Activated CD4-positive, alpha-beta T cell treated with anti-CD3 and anti-CD28 coated beads, Interleukin-2, amount 50 U/mL, for 24 hours (primary cell): ENCODE measurements at places on chromosomes 1 and 21.
A peak's percentile ranks its signal among the peaks of the same experiment; 100 is the strongest.

DNA sequence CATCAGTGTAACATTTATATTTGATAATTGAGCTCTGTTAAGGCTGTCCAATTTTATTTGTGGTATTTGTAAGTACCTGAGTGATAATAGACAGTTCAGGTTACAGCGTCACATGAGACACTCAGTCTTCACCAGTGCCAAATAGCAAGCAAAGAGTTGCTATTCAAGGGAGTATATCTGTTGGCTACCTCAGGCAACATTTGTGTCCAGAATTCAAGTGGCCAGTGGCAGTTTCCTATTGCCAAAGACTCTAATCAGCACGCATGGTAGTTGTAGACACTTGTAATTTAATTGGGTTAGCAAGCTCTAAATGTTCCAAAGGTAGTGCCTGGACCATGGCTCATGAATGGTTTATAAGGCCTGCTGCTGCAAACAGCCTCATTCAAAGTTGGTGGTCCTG is 1524.3 kb upstream of the B3GALT2 start:
- DNase-seq = no peak

GRCh38 chr1:241715956-241716355 is 63.9 kb downstream of the WDR64 start:
- no peak for DNase-seq

DNA sequence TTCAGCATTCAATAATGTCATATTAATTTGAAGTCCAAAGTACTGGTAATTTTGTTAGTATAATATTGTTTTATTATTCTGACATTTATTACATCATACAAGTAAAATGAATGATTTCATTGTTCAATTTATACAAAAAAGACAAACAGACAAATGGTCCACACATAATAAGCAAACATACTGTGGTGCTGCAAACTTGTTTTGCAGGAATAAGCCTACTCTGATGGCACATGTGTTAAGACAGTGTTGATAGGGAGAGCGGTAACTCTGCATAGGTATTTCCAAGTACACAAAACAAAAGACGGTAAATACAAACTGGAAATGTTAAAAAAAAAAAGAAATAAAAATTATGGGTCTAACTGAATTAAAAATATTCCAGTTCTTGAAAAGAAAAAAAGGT is 59.7 kb upstream of the DPYD start:
- no peak for DNase-seq

GRCh38 chr1:180560868-180561600 is 2.3 kb downstream of the OVAAL start:
- DNase-seq = no peak

- no peak for DNase-seq
Measured at GRCh38 chr21:21897275-21897883, 899.2 kb downstream of the NCAM2 start.

GRCh38 chr21:27372381-27372780 is 405.5 kb upstream of the ADAMTS5 start:
- no peak for DNase-seq

DNA sequence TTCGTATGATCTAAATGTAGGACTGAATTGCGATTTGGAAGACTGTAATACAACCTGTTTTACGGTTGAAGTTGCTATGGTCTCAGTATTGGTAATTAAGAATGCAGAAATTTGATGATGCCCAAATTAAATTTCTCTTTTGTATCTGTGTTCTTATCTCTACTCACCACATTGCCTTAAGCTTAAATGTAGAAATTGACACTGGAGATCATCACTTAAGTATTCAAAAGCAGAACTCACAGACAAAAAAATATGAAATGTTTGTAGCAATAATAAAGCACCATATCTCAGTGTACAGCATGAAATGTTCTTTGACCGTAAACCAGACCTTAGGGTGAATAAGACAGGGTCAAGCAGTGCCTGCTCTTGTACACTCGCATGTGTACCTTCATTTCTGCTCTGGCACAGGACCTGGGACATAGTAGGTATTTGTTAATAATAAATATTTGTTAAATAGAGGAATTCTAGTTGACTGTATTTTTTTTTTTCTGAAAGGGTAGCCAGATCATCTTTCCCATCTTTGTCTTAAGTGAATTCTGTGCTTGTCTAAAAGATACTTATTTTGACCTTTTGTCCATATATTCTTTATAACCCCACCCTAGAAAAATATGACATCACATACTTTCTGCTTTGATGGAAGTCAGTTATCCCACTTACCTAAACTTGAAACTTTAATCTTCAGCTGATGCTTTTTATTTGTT is 1.5 kb downstream of the CDC7 start:
- DNase-seq = no peak

DNA sequence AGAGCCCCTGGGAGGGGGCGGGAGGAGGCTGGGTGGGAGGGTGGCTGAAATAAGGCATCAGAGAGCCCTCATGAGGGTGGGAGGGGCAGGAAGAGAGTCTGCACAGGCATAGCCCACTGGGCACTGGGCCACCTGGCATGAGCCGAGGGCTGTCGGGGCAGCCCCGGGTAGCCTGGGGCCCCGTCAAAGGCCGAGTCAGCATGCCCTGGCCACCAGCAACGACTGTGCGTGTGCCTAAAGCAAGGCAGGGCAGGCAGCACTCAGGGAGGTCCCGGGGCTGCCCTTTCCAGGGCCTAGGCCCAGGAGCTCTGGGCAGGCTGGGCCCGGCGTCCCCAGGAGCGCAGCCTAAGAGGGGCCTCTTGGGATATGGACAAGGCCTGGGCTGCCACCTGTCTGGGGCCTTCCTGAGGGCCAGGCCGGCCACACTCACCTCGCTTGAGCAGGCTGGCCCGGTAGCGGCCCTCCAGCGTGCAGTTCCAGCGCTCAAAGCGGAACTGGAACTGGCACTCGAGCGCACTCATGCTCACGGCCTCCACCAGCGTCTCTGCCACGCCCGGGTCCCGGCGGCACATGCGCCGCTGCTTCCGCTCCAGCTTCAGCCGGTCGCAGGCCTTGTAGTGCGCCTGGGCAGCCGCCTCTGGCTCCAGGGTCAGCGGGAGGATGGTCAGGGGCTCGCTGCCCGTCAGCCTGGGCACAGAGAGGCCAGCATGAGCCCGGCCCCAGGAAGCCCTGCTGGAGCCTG is 22.7 kb downstream of the WNT9A start:
- no peak for DNase-seq

GRCh38 chr1:104195395-104195794 is 445.7 kb downstream of the AMY1C start:
- DNase-seq = no peak

GRCh38 chr1:240190881-240191401 is 99.3 kb downstream of the FMN2 start:
- no peak for DNase-seq

GRCh38 chr1:114718661-114719423 is 2.3 kb upstream of the NRAS start:
- DNase-seq = peak; percentile 18

- no peak for DNase-seq
Measured at GRCh38 chr1:94622757-94623156, 81.2 kb upstream of the F3 start.

DNA sequence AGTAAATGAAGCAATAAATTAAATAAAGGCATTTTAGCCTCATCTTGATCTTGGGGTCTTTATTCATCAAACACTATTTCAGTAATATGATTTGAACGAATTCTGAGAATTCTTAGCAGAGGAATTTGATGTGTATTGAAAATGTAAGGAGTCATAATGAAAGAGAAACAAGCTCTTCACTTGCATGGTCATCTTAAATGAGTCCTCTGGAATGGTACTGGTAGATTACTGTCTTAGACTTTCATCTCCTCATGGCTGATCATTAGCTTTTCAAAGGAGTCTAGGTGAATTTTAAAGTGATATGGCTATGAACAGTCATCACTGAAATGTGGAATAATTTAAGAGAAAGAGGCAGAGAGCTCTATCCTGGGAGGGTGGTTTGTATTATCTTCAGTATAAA is 30.0 kb downstream of the PRRC2C start:
- no peak for DNase-seq

DNA sequence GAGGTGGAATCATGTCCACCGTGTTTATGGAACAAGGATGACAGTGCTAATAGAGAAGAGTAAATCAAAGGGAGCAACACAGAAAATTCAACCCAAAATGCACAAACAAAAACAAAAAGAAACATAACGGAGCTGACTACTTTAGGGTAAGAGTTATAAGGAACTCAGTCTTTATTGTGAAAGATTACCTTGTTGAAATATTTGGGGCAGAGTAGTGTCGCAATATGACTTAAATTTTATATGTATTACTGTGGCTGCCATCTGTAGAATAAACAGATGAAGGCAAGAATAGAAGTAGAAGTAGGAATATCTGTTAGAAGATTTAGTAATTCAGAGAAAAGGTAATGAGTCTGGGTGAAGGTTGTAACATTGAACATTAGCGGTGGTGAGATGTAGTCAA is 913.9 kb downstream of the BRINP3 start:
- DNase-seq = no peak

DNA sequence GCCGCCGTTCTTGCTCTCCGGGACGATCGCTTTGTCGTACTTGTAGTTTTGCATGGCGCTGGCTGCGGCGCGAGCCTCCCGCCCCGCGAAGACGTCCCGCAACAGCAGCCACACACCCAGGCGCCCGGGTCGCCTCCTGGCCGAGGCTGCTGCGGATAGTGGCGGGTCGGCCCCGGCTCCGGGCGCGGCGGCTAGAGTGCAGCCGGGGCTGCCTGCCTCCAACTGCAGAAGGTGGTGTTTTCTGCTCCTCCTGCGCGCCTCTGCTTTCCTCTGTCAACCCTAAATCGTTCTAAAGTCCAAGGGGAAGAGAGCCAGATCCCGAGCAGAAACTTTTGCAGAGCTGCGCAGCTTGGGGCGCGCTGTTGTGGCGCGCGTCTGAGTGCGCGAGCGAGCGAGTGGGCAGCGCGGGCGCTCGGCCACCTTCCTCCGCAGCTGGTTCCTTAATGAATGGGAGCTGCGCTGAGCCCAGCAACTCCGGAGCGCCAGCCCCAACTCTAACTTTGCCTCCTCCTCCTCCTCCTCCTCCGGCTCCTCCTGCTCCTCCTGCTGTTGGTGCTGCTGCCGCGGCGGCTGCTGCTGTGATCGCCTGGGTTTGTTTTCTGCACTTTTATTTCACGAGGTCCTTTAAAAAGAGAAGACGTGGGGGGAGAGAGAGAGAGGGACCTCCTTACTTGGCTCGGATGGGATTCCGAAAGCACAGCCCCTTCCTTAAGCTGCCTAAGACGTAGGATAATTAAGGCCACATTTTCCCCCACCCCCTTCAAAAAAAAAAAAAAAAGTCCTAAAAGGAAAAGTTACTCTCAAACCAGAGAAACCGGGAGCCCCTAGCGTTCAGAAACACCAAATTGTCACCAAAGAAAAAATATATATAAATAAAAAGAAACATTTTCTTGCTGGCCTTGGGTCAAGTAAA is at the start of gene PLPP3:
TSS of gene PLPP3 (minus strand) at position 601 of the 913 bp plus-strand sequence. CDS start at position 54, 547 bp downstream.
- DNase-seq = no peak

DNA sequence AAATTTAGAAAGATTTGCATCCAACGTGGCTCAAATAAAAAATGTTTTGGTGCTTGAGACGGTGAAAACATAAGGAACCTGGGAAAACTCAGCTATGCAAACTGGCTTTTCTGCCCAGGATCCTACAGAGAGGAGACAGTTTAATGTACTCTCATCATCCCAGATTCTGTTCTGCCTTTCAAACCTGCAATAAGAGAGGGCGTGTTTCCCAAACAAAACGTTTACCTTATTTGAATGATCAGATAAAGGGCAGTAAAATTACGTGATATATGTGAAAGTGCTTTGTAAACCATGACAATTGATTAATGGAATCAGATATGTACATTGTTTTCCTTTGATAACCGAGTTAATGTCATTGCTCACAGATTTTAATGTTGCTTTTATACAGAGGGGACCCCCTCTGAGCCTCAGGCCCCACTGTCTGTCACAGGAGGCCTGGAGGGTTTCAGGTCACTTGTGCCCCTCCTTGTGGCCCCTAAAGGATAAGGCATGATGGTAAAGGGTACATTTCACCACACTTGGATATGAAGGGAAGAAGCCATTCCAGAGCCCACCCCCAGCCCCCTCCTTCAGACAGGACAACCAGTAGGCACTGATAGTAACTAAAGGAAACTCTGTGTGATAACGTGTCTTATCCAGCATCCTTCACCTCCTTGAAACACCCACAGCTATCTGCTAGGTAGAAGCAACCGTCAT is 157.6 kb downstream of the EDEM3 start:
- DNase-seq = no peak

GRCh38 chr1:11837767-11838348 is 9.7 kb downstream of the NPPA start:
- no peak for DNase-seq

- no peak for DNase-seq
Measured at GRCh38 chr1:48823168-48823567, 46.5 kb upstream of the BEND5 start.
